ENCODE measurements at places on chromosomes 16 and 17. TPM values are rescaled to one million over a fixed set of nuclear protein-coding genes. Genes with fewer than 3 reads are reported as not detected.

GRCh38 chr17:41665566-41666236 is 23.0 kb upstream of the EIF1 start:
- peaks cover 12% of the 10 kb centered on the region for H3K4me1 ChIP-seq
- no peaks in the 10 kb centered on the region for H3K27me3 ChIP-seq
- peak overlapping the region; percentile 35 for H3K4me3 ChIP-seq
- peak; percentile 92 for DNase-seq

DNA sequence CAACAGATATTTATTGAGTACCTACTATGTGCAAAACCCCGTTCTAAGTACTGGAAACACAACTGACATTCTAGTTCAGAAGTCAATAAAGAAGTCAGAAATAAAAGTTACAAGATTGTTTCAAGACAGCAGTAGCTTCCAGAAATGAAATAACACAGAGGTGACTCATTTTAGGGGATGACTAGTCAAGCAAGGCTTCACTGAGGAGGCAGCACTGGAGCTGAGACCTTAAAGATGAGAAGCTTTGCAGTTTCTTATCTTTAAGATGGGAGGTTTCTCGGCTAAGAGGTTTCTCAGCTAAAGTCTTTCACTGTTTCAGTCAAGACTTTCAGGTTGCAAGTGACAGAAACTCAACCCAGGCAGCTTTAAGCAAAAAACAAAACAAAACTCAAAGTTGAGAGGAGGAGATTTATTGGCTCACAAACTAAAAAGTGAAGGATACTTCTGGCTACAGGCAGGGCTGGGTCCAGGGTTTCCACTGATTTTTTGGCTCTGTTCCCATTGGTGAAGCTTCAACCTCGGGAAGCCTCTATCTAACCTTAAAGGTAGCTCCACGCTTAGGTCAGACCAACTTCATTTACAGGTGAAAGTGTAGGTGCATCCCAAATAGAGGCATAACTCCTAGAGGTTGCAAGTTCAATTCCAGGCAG is 7.4 kb upstream of the MMP2 start:
- DNase-seq: no peak
- no peaks in the 10 kb centered on the region for H3K27me3 ChIP-seq
- H3K4me3 ChIP-seq: no peak overlapping the region
- H3K27ac ChIP-seq: no peak overlapping the region

DNA sequence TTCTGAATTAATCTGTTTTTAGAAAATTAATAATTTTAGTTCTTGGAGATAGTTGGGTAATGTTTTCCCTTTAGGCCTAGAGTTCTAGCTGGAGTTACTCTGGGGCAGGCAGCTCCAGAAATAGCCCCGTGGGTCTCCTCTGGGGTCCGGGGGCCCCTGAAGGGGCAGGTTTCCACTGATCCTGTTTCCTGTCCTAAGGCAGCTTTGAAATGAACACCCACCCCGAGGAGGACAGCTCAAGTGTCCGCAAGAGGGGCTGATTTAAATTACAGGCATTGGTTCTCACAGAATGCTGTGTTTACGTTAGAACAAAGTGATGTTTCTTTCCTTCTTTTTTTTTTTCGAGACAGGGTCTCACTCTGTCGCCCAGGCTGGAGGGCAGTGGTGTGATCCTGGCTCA is 23.8 kb downstream of the EEF2K start:
- H3K27me3 ChIP-seq: no peaks in the 10 kb centered on the region
- H3K4me1 ChIP-seq: no peaks in the 10 kb centered on the region
- no peak for DNase-seq
- H3K36me3 ChIP-seq: no peaks in the 10 kb centered on the region

DNA sequence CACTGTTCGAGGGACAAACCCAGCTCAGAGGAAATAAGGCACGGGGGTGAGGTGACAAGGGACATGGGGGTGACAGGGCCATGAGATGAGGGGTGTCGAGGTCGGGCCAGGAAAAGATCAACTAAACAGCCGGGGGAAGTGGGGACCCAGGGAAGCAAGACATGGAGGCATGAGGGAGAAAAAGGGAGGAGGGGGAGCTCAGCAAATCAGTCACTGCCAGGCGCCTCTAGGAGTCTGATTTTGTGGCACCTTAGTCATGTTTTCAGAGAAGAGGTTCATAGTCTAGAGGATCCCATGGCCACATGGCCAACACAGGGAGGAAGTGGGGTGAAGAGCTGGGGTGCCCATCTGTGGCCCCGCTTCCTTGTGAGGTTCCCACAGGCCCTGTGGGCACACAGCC is 814.5 kb downstream of the KCNJ18 start:
- no peak for DNase-seq
- no peaks in the 10 kb centered on the region for H3K27me3 ChIP-seq
- no peaks in the 10 kb centered on the region for H3K36me3 ChIP-seq
- no peak overlapping the region for H3K4me3 ChIP-seq

- H3K36me3 ChIP-seq: no peaks in the 10 kb centered on the region
- H3K27me3 ChIP-seq: no peaks in the 10 kb centered on the region
- DNase-seq: peak; percentile 89
Measured at GRCh38 chr17:47275245-47275984, 21.8 kb downstream of the ITGB3 start.

DNA sequence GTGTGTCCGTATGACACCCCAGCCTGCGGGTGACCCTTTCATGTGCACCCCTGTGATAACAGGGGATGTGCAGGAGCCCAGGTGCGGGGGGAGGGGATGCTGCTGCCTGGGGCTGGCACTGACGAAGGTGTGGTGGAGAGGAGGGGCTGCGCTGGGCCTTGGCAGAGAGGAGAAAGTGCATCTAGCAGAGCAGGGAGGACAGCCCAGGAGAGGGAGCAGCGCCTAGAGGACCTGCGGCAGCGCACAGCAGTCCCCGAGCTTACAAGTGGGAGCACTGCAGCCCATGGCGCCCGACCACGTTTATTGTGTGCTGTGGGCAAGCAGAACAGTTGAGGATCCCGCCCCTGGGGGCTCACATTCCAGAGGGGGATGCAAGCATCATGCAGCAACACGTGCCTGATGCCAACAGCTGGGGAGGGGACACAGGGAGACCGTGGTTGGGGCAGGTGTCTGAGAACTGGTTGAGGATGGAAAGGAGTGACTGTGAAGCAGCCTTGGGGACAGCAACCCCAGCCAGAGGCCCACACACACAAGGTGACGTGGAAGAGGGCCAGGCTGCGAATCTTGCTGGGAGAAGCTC is 10.9 kb upstream of the SLC7A5 start:
- H3K4me1 ChIP-seq: peaks cover 5% of the 10 kb centered on the region
- H3K4me3 ChIP-seq: no peak overlapping the region
- no peak overlapping the region for H3K27ac ChIP-seq

KRTAP1-4 gene
- total RNA-seq: not detected

DNA sequence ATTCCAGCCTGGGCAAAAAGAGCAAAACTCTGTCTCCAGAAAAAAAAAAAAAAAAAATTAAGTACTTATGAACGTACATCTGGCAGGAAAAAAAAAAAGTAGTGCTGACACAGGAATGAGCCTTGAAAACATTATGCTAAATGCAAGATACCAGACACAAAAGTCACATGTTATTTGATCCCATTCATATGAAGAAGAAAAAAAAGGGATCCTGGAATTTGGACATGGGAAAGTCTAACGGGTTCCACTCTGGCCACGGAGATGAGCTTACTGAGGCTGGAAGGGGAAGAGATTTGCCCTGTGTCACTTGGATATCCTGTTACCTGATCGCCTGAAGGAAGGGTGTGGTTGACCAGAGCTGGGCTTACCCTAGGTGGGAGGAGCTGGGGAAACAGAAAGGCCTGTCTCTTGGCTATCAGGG is 251.9 kb downstream of the PARN start:
- H3K27me3 ChIP-seq: no peaks in the 10 kb centered on the region
- no peak overlapping the region for H3K4me3 ChIP-seq
- H3K36me3 ChIP-seq: no peaks in the 10 kb centered on the region
- H3K27ac ChIP-seq: no peak overlapping the region
- no peak for DNase-seq
- H3K4me1 ChIP-seq: no peaks in the 10 kb centered on the region

CACNG3 gene
- not detected for total RNA-seq

DNA sequence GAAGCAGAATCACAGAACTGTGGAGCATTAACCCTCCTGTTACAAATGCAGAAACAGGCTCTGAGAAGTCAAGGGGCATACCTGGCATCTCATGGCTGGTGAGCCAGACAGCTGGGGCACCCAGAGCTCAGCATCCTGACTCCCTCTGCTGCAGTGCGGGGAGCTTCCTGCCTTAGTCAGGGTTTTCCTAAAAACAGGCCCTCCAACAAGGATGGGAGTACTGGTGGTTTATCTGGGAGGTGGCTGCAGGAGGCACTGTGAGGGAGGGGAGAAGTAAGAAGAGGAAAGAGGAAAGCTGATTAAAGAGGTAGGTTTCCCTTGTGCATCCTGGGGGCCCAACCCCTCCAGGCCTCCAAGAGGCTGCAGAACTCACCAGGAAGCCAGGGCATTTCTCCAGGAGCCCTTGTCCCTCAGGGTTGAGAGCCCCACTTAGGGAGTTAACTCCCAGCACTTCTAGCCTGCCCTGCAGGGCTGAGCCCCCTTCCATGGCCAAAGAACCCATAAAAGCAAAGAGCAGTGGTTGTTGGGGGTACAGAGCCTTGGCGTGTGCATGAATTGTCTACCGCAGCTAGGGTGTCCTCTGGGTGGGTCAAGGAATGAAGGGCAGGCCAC is 261.5 kb upstream of the RPL38 start:
- no peak for DNase-seq
- no peaks in the 10 kb centered on the region for H3K36me3 ChIP-seq
- H3K27me3 ChIP-seq: no peaks in the 10 kb centered on the region
- H3K27ac ChIP-seq: no peak overlapping the region

DNA sequence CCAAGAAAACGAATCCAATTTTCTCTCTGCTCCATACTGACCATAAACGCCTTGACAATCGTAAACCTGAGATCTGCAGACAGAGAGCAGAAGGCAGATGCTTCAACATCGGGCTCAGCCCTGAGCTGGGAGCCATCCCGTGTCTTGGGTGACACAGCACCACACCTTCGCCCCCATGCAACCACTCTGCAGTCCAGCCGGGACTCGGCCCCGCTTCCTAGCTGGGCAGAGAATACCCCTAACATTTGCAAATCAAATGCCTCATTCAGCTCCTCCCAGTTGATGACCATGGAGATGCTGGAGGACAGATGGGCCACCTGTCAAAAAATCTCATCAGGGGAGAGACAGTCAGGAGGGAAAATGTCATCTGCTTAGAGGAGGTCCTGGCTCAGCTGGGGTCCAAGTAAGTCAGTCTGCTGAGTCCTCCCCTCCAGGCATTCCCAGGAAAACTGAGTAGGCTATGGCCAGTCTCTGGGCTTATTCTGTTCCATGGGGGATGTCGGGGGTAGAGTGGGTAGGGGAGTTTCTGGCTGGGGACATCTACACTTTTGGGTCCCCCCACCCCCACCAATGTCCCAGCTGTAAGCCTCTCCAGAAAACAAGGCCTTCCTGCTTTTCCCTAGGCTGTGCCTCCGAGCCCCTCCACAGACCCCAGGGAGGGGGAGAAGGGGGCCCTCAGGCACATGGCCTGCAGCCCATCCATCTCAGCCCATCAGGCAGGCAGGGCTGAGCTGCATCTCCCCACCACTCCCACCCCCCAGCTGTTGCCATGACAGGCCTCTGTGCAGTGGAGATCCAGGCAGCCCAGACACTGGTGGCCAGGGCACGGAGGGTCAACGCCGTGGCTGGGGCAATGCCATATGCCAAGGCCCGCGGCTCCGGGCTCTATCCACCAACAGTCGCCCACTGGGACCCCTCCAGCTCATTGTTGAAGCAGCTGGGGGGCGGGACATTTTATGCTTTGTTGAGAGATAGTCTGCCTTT is 158.6 kb downstream of the AXIN2 start:
- H3K27me3 ChIP-seq: no peaks in the 10 kb centered on the region
- no peak for DNase-seq
- H3K36me3 ChIP-seq: no peaks in the 10 kb centered on the region
- H3K4me3 ChIP-seq: no peak overlapping the region
- H3K27ac ChIP-seq: no peak overlapping the region

GRCh38 chr16:88739139-88739976 is 33.1 kb downstream of the CTU2 start:
- H3K27me3 ChIP-seq: no peaks in the 10 kb centered on the region
- DNase-seq: no peak
- H3K4me1 ChIP-seq: peaks cover 7% of the 10 kb centered on the region

DNA sequence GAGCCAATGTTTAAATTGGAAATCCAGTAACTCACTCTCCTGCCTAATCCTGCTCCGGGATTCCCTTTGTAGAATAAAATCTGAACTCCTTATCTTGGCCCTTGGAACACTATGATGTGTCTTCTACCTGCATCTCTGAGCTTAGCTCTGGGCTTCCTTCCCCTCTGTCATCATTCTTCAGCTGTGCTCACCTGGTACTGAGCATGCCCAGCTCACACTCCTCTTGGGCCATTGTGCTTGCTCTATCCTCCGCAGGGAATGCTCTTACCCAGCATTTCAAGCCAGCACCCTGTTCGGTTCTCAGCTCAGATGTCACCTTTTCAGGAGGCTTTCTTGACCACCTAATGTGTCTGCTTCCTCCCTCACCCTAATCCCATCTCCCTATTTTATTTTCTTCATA is 112.7 kb downstream of the ARHGAP44 start:
- H3K36me3 ChIP-seq: no peaks in the 10 kb centered on the region
- no peaks in the 10 kb centered on the region for H3K27me3 ChIP-seq
- no peak overlapping the region for H3K27ac ChIP-seq
- no peak overlapping the region for H3K4me3 ChIP-seq

GRCh38 chr16:8861563-8862308 is 7.1 kb downstream of the CARHSP1 start:
- H3K4me3 ChIP-seq: no peak overlapping the region
- no peak for DNase-seq
- H3K36me3 ChIP-seq: no peaks in the 10 kb centered on the region
- peaks cover 43% of the 10 kb centered on the region for H3K4me1 ChIP-seq
- no peaks in the 10 kb centered on the region for H3K27me3 ChIP-seq

- no peak overlapping the region for H3K4me3 ChIP-seq
- DNase-seq: no peak
- no peaks in the 10 kb centered on the region for H3K27me3 ChIP-seq
- H3K4me1 ChIP-seq: peaks cover 8% of the 10 kb centered on the region
- no peak overlapping the region for H3K27ac ChIP-seq
Measured at GRCh38 chr17:43856141-43856540, 9.2 kb downstream of the CD300LG start.

- no peaks in the 10 kb centered on the region for H3K27me3 ChIP-seq
- no peaks in the 10 kb centered on the region for H3K36me3 ChIP-seq
- H3K4me1 ChIP-seq: no peaks in the 10 kb centered on the region
- no peak overlapping the region for H3K4me3 ChIP-seq
- H3K27ac ChIP-seq: no peak overlapping the region
- DNase-seq: no peak
Measured at GRCh38 chr17:31416503-31416923, 25.0 kb downstream of the RAB11FIP4 start.

TMIGD1 gene
- total RNA-seq: not detected
